ENCODE measurements at places on chromosomes 2 and 18.

DNA sequence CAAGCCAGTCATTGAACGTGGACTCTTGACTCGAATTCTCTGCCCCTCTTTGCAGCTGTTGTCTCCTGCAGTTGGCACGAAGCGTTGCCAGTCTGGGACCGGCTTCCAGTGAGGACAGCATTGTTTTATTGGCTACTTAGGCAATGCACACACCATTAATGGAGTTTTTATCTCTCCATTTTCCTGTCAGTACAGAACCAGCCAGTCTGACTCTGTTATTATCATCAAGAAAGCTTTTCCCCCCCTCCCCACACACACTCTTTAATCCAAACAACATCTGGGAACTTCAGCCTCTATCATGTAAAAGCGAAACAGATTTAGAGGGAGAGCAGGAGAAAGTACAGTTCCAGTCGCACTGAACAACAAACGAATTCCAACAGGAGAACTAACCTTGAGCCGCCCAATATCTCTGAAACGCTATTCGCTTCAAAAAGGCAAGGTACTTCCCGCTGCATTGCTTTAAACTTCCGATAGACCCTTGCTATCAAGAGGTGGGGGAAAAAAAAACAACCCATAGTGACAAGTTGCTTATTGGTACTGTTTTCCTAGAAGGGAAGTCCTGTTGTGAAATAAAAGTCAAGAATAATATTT, 38.2 kb downstream of the ACVR1 start:
- DNase-seq: no peak

- no peak for DNase-seq
These were observed 26.0 kb upstream of the NPAS2 start for GRCh38 chr2:100793982-100794381.

DNA sequence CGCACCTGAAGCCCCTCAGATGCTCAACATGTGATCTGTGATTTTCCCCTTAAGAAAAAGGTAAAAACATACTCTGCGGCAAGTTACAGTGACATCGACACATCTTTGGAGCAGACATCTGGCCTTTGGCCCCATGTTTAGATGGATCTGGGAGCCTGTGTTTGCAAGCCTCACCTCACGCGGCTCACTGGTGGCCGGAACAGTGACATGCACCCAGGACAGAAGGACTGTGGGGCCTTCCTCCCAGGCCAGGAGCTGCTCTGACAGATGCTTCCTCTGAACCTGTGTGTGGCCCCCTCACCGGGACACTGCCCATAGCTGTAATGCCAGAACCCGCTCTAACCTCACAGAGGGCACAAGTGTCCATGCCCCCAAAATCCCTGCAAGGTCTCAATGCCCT, 13.1 kb downstream of the PASK start:
- DNase-seq: no peak

DNA sequence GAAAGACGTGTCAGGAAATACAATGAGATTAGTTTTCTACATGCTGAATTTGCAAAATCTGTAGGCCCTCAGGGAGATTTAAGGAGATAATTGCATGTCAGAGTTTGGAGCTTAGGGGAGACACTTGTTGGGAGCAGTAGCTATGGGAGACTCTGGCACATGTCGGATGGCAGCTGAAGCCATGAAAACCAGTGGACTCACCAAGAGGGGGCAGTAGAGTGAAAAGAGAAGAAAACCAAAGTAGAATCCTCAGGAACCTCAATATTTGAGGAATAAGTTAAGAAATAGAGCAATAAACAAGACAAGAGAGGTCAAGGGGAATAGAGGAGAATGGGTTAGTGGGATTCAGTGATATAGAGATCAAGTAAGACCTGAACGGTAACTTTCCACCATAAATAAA, 24.8 kb downstream of the RUFY4 start:
- no peak for DNase-seq

DNA sequence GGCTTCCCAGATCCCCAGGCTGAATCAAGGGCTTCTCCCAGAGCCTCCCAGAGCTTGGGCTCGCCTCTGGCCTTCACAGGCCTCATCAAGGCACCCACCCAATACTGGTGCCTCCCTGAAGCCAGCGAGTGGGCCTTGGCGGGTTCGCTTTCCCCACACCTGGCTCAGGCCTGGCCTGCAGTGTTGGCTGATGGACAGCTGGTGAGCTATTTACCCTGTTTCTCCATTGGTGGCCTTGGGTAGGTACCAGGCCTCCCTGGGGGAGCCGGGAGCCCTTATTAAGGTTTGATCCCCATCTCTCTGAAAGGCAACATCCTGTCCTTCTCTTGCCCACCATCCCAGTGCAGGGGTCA, 18.2 kb upstream of the DUSP2 start:
- no peak for DNase-seq

DNA sequence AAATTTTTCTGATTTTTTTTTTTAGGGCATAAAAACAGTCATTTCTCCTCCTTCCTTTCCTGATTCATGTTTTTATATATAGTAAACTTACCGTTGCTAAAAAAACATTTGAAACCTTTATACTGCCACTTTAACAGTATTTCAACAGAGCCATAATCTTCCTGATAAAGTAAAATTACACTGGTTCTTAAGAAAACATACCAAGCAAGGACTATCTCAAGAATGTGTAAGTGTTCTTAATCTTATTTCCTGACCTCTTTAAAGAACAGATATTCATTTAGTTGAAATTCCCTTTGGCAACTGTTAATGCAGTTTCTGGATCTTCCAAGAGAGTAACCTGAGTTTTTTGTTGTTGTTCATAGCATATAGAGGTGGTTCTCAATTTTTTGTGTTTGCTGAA, 26.6 kb upstream of the COLEC12 start:
- no peak for DNase-seq

DNA sequence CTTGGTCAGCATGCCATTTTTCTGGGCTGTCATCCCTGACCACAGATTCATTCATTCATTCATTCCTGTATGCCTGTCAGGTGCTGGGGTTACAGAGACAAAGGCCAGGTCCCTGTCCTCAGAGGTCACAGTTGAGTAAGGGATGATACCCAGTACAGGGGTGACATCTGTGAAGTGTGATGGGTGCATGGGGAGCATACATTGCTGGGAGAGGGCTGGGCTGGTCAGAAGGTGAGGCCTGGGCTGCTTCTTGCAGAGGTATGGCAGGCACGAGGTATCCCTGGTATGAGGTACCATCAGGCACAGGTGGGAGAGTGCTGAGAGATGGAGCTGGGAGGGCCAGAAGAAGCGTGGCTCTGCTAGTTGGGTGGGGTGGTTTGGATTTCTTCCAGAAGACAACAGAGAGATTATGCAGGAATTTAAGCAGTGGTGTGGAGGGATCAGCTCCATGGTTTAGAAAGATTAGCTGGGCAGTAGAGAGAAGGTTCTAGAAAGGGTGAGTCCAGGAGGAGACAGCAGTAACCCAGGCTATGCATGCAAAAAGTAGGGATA, 181.9 kb upstream of the HAAO start:
- no peak for DNase-seq

GRCh38 chr2:185393091-185393490, 345.5 kb upstream of the FSIP2 start:
- DNase-seq: no peak

GRCh38 chr18:61694236-61694635, 198.6 kb downstream of the RNF152 start:
- DNase-seq: no peak

DNA sequence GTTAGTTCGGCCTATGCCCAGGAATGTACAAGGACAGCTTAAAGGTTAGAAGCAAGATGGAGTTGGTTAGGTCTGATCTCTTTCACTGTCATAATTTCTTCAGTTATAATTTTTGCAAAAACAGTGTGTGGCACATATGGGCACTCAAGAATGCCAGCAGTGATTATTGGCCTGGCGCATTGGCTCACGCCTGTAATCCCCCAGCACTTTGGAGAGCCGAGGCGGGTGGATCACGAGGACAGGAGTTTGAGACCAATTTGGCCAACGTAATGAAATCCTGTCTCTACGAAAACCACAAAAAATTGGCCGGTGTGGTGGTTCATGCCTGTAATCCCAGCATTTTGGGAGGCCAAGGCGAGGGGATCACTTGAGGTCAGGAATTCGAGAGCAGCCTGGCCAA, 75.7 kb upstream of the MSH2 start:
- no peak for DNase-seq

GRCh38 chr18:59624369-59624765, 72.9 kb downstream of the CCBE1 start:
- DNase-seq: no peak

GRCh38 chr2:169001116-169001815, 29.9 kb downstream of the ABCB11 start:
- DNase-seq: no peak

- DNase-seq: no peak
These were observed 134.1 kb downstream of the CAPN13 start for GRCh38 chr2:30673127-30673526.

DNA sequence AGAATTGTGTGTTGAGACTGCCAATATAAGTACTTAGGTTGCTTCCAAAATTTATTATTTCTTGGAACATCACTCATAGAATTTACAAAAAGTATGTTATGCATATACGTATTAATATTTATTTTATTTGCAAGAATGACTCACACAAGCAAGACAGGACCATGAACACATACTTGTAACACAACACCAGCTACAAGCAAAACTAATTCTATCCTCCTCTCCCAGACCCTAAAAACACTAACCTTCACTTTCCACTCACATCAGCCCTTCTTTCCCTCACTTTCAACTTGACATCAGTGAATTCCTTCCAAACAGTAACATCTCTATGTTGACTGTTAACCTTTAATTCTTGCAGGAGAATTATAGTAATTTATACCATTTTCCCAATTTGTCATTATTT, 24.3 kb downstream of the OSBPL1A start:
- DNase-seq: no peak

- DNase-seq: no peak
These were observed 101.3 kb upstream of the SOX11 start for GRCh38 chr2:5590886-5591285.

- no peak for DNase-seq
These were observed 83.8 kb downstream of the TMEM247 start for GRCh38 chr2:46563186-46563585.

GRCh38 chr2:88220718-88221117, 50.6 kb downstream of the THNSL2 start:
- DNase-seq: no peak

GRCh38 chr2:136306836-136307235, 188.9 kb upstream of the CXCR4 start:
- no peak for DNase-seq

DNA sequence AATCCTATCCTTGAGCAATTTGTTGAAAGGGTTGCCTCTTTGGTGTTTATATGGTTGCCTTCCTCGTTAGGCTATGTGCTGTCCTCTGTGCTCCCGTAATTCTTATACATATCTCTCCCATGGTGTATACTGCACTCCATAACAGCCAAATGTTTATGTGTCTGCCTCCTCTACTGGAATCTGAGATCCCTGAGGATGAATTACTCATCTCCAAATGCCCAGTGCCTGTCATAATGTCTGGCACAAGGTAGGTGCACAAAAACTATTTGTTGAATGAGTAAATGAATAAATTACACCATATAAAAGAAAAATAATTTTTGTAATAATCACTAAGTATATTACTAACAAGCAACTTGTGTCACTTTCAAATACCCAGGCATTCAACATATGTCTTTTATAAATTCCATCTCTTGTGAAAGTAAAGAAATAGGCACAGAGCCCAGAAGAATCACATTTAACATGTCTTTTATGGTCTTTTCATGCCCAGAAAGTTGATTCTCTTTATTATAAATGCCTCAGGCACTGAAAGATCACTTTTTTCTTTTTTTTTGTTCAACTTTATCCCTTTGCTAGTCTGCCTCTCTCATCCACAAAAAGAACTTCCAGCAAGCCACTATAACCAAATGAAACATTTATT, 164.9 kb downstream of the CCDC148 start:
- DNase-seq: no peak

DNA sequence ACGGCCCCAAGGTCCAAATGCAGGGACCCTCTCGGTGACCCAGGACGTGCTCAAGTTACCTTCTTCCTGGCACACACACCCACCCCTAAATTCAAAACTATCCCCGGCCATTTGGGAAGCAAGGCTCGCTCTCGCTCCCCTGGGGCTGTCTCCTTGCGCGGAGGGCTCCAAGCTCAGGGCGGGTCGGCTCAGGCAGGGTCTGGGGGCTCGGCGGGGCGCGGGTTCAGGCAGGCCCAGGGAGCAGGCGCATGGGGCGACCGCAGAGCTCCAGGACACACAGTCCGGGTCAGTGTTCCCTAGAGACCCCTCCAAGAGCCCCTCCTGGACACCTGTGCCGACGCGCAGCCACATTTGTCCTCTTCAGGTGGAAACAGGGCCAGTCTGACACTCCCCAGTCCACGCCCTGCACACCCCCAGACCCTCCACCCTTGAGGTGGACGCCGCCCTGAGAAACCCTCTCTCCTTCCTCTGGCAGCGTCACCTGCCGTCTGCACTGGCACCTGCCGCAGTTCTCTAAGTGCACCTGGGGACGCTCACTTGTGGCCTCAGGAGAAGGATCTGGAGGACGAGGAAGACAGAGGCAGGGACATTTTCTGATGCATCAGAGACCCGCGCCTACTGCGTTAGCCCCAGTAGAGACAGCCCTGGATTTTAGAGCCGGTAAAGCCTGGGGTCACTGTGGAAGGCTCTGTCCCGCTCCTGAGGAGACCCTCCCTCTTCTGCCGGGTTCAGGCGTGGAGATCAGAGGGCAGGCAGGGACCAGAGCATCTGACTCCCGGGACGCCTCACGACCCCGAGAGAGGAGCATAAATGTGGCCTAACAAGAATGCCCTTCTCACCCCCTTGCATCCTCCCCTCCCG, 138.8 kb downstream of the TWIST2 start:
- no peak for DNase-seq

GRCh38 chr2:164937864-164938401, 17.4 kb downstream of the SLC38A11 start:
- no peak for DNase-seq

DNA sequence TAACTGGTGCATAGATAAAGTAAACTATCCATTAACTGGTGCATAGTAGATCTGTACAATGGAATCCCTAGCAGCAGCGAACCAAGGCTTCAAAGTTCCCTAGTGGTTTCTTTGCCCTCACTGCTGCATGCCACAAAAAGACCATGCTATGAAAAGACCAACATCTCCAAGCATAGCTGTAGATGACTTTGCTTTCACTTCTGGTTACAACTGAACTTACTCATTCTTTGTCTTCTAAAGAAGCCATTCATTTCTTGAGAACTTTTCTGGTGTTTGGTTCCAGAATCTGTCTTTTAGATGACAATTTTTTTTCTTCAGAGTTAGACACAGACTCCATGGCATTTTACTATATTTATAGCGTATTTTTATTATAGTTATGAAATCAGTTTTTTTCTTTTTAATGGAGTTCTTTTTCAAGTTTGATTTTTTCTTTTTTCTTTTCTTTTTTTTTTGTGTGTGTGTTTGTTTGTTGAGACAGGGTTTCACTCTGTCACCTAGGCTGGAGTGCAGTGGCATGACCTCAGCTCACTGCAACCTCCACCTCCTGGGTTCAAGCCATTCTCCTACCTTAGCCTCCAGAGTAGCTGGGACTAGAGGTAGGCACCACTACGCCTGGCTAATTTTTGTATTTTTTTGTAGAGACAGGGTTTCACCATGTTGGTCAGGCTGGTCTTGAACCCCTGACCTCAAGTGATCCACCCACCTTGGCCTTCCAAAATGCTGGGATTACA, 63.6 kb downstream of the SLC35F5 start:
- no peak for DNase-seq

GRCh38 chr2:216548901-216549331, 50.3 kb downstream of the RPL37A start:
- no peak for DNase-seq

GRCh38 chr2:28477645-28478044, 18.2 kb upstream of the PLB1 start:
- DNase-seq: no peak

GRCh38 chr2:187547353-187547979, 6.8 kb downstream of the TFPI start:
- no peak for DNase-seq

GRCh38 chr2:150806336-150806735, 318.9 kb upstream of the RND3 start:
- DNase-seq: no peak

- no peak for DNase-seq
These were observed 254.9 kb upstream of the SIX3 start for GRCh38 chr2:44686561-44686960.
